Activated B cell treated with CpG ODN at 0.5 μM for 24 hours (primary cell): ENCODE measurements at places on chromosomes 1 and 21. TPM values are rescaled to one million over a fixed set of nuclear protein-coding genes. Genes with fewer than 3 reads are reported as not detected.
A peak's percentile ranks its signal among the peaks of the same experiment; 100 is the strongest.

- DNase-seq = no peak
- peaks cover 34% of the 10 kb centered on the region for H3K36me3 ChIP-seq
- H3K27ac ChIP-seq = peak overlapping the region; percentile 32
- H3K27me3 ChIP-seq = no peaks in the 10 kb centered on the region
These were observed 17.6 kb downstream of the GALNT2 start for GRCh38 chr1:230084408-230085177.

- no peak overlapping the region for H3K4me3 ChIP-seq
- H3K36me3 ChIP-seq = no peaks in the 10 kb centered on the region
- no peak for DNase-seq
- no peaks in the 10 kb centered on the region for H3K27me3 ChIP-seq
- no peaks in the 10 kb centered on the region for H3K4me1 ChIP-seq
- H3K27ac ChIP-seq = no peak overlapping the region
These were observed 181.0 kb downstream of the DISC1 start for GRCh38 chr1:231807541-231807940.

DNA sequence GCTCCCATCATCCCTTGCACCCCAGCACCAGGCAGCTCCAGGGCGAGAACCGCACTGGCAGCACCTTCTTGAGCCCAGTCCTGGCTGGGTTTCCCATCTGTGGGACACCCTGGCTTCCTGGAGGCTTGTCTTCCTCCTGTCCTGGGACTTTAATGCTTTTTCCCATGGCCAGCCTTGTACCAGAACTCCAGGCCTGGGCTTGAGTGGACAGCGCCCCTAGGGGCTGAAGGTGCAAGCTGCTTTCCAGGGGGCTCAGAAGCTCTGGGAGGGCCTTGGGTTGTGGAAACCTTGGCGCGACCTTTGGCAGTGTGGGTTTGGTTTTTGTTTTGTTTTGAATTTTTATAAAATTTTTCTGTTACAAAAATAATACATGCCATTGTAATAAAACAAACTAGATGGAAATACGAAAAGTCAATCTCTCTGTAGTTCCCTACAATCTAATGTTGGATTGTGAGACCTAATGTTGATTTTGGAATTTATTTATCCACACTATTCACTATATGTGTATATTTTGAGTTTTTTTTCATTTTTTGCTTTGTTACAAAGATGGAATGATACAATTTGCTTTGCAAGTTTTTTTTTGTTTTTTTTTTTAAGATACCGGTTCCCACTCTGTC, 33.8 kb upstream of the RPL11 start:
- peak; percentile 32 for DNase-seq
- no peak overlapping the region for H3K4me3 ChIP-seq
- H3K27me3 ChIP-seq = peaks cover 3% of the 10 kb centered on the region
- no peaks in the 10 kb centered on the region for H3K4me1 ChIP-seq
- no peak overlapping the region for H3K27ac ChIP-seq
- H3K36me3 ChIP-seq = no peaks in the 10 kb centered on the region

Gene GPR153
- 0.12 and 0.22 TPM in 2 replicates for total RNA-seq

GRCh38 chr1:2049718-2050431, at the start of gene PRKCZ:
Gene PRKCZ, plus strand, starts transcription at chr1:2050411. Its CDS starts 220 bp downstream, at chr1:2050631.
- peak; percentile 95 for DNase-seq
- peak within 1 kb of the TSS; percentile 81 for H3K4me3 ChIP-seq
- H3K27ac ChIP-seq = peak within 1 kb of the TSS; percentile 68
- H3K4me1 ChIP-seq = peaks cover 31% of the 10 kb centered on the region

- peaks cover 17% of the 10 kb centered on the region for H3K36me3 ChIP-seq
- no peak for DNase-seq
- no peak overlapping the region for H3K4me3 ChIP-seq
- no peak overlapping the region for H3K27ac ChIP-seq
- H3K4me1 ChIP-seq = peaks cover 11% of the 10 kb centered on the region
These were observed 9.0 kb downstream of the CREG1 start for GRCh38 chr1:167544447-167545093.

Gene IVNS1ABP
- 130 and 149 TPM in 2 replicates for total RNA-seq

Gene OXCT2
- 1.2 TPM in 2 replicates for total RNA-seq

GRCh38 chr1:85344256-85344694, 67.8 kb upstream of the BCL10 start:
- peaks cover 2% of the 10 kb centered on the region for H3K36me3 ChIP-seq
- peaks cover 2% of the 10 kb centered on the region for H3K27me3 ChIP-seq
- H3K27ac ChIP-seq = no peak overlapping the region
- H3K4me3 ChIP-seq = no peak overlapping the region

DNA sequence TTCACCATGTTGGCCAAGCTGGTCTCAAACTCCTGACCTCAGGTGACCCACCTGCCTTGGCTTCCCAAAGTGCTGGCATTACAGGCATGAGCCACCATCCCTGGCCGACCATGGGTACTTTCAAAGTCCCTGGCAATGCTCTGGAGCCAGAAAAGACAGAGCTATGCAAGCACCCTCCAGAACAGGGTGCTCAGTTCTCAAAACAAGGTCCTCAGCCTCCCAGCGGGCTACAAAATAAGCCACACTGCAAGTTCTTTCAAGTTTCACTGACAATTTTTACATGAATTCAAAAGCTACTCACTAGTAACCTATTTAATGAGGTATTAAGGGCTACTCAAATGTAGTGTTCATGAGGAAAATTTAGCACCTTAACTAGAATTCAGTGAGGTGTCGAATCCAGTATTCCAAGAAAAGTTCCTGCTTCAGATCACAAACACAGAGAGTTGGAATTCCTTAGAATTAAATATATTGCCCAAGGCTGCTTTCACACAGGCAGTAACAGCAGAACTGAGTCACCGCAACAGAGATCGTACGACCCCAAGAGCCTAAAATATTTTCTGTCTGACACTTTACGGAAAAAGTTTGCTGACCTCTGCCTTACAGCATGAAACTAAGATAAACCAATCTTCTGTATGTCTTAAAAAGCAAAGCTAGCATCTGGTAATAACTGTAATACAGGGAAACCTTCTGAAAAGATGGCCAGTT, 60.7 kb downstream of the HSF2BP start:
- H3K27me3 ChIP-seq = peaks cover 3% of the 10 kb centered on the region
- no peak overlapping the region for H3K27ac ChIP-seq
- no peak overlapping the region for H3K4me3 ChIP-seq
- DNase-seq = no peak
- H3K4me1 ChIP-seq = peaks cover 14% of the 10 kb centered on the region
- H3K36me3 ChIP-seq = no peaks in the 10 kb centered on the region

Gene CHTOP
- total RNA-seq = 140 and 148 TPM in 2 replicates

- no peaks in the 10 kb centered on the region for H3K27me3 ChIP-seq
- H3K27ac ChIP-seq = no peak overlapping the region
- H3K4me1 ChIP-seq = no peaks in the 10 kb centered on the region
- H3K4me3 ChIP-seq = no peak overlapping the region
- H3K36me3 ChIP-seq = peaks cover 1% of the 10 kb centered on the region
- no peak for DNase-seq
These were observed 43.4 kb downstream of the GNPAT start for GRCh38 chr1:231284441-231284840.

Gene LSS
- 76.3 and 99.0 TPM in 2 replicates for total RNA-seq

GRCh38 chr21:45333583-45334121, 46.0 kb upstream of the POFUT2 start:
- H3K27ac ChIP-seq = no peak overlapping the region
- no peaks in the 10 kb centered on the region for H3K4me1 ChIP-seq
- no peak for DNase-seq
- H3K36me3 ChIP-seq = no peaks in the 10 kb centered on the region
- H3K27me3 ChIP-seq = peaks cover 4% of the 10 kb centered on the region

Gene GBP7
- not detected in 2 replicates for total RNA-seq

DNA sequence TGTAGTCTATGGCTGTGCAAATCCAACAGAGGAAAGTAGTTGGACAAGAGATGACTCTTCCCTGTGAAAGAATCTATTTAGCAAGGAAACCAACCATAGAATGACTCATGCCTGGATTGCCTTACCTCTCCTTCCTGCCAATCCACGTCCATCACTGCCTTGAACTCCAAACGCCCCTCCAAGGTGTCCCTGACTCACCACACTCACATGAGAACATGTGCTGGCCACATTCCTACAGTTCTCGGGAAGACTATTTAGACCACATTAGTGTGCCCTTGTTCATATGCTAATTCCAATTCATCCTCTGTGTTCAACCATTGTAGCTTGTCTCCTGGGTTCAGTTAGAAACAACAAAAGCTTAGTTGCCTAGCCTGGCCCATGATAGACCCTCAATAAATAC, 157.3 kb downstream of the SLC30A10 start:
- no peaks in the 10 kb centered on the region for H3K36me3 ChIP-seq
- no peak for DNase-seq
- peaks cover 13% of the 10 kb centered on the region for H3K4me1 ChIP-seq
- no peak overlapping the region for H3K27ac ChIP-seq

Gene HAO2
- total RNA-seq = not detected in 2 replicates

- no peaks in the 10 kb centered on the region for H3K27me3 ChIP-seq
- H3K36me3 ChIP-seq = peaks cover 6% of the 10 kb centered on the region
- H3K4me3 ChIP-seq = no peak overlapping the region
- H3K27ac ChIP-seq = no peak overlapping the region
- DNase-seq = no peak
These were observed 27.5 kb downstream of the ATP1B1 start for GRCh38 chr1:169133801-169134502.

GRCh38 chr1:114691061-114691460, 4.3 kb downstream of the AMPD1 start:
- no peak overlapping the region for H3K27ac ChIP-seq
- no peaks in the 10 kb centered on the region for H3K36me3 ChIP-seq
- no peak overlapping the region for H3K4me3 ChIP-seq
- H3K27me3 ChIP-seq = peaks cover 19% of the 10 kb centered on the region
- no peak for DNase-seq
- no peaks in the 10 kb centered on the region for H3K4me1 ChIP-seq

Gene CDC42
- total RNA-seq = 310 and 324 TPM in 2 replicates

GRCh38 chr1:231808990-231809389, 182.4 kb downstream of the DISC1 start:
- no peaks in the 10 kb centered on the region for H3K27me3 ChIP-seq
- no peaks in the 10 kb centered on the region for H3K4me1 ChIP-seq
- peaks cover 8% of the 10 kb centered on the region for H3K36me3 ChIP-seq
- DNase-seq = no peak
- H3K4me3 ChIP-seq = no peak overlapping the region
- H3K27ac ChIP-seq = no peak overlapping the region

- no peaks in the 10 kb centered on the region for H3K36me3 ChIP-seq
- no peak overlapping the region for H3K27ac ChIP-seq
- H3K4me1 ChIP-seq = no peaks in the 10 kb centered on the region
- H3K27me3 ChIP-seq = peaks cover 15% of the 10 kb centered on the region
- H3K4me3 ChIP-seq = no peak overlapping the region
These were observed 263.8 kb downstream of the KAZN start for GRCh38 chr1:14862114-14862771.

DNA sequence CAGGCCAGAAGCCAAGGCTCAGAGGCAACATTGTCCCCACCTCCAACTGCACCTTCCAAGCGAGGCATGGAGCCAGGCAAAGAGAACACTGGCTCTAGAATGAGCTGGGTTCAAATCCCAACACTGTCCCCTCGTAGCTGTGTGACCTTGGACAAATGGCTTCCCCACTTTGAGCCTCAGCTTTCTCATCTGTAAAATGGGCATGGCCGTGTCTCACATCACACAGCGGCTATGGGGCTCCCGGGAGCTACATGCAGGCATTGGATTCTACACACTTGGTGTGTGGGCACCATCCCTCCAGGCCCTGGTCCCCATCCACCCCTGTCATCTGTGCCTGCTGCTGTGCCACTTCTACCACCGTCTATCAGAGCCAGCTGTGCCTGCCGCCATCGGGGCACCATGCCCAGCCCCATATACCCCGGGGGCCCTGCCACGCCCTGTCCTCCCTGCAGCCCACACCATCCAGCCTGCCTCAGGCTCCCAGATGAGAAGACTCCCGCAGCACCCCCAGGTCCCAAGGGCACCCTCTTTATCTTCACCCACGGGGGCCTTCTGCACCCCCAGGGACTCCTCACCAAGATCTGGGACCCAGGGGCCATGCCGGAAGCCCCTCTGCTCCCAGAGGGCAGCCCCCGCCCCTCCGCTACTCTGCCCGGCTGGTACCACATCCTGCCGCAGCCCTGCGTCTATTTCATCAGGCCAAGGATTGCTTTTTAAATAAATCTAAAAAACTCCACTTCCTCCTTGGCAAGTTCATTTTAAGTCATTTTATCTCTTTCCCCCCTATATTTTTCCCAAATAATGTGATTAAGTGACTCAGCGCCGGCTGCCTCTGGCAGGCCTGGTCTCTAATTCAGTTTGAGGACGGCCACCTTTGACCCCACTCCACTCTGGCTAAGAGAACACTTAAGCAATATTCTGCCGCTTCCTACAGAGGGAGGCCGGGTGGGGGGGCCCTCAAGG, 107.8 kb upstream of the TARDBP start:
- DNase-seq = no peak
- no peaks in the 10 kb centered on the region for H3K36me3 ChIP-seq
- H3K4me3 ChIP-seq = peak overlapping the region; percentile 24
- H3K27ac ChIP-seq = no peak overlapping the region

Gene COL8A2
- 0.24 and 0.64 TPM in 2 replicates for total RNA-seq

GRCh38 chr1:190067592-190067991, 410.1 kb downstream of the BRINP3 start:
- H3K4me3 ChIP-seq = no peak overlapping the region
- no peak for DNase-seq
- H3K27me3 ChIP-seq = no peaks in the 10 kb centered on the region
- no peaks in the 10 kb centered on the region for H3K4me1 ChIP-seq
- H3K27ac ChIP-seq = no peak overlapping the region
- H3K36me3 ChIP-seq = no peaks in the 10 kb centered on the region

GRCh38 chr1:17922833-17923232, 167.7 kb downstream of the ACTL8 start:
- no peak for DNase-seq
- no peaks in the 10 kb centered on the region for H3K36me3 ChIP-seq
- H3K27me3 ChIP-seq = peaks cover 12% of the 10 kb centered on the region
- H3K27ac ChIP-seq = no peak overlapping the region
- no peak overlapping the region for H3K4me3 ChIP-seq

DNA sequence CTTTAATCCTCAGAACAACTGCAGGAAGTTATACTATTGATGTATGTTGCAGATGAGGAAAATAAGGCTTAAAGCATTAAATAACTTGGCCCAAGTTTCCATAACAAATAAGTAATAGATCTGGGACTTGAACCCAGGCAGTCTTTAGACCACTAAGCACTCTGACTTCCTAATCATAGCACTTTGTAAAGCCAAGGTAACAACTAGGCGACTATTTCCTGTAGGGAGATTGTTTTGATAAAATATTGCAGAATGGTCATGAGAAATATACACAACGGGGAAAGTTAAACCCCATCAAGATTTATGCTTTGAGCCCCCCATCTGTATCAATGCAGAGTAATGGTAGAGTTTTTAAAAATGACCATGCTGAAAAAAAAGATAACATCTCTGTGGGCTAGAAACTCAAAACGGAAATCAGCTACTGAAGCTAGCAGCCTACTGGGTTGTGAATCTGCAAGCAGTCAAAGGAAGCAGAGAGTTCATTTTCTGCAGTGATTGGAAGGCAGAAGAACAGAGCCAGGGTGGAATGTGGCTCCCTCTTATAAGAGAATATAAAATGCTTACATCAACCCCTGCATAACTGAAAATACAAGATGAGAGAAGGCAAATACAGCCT, 111.2 kb upstream of the OLIG2 start:
- H3K36me3 ChIP-seq = no peaks in the 10 kb centered on the region
- H3K27me3 ChIP-seq = peaks cover 33% of the 10 kb centered on the region
- H3K4me3 ChIP-seq = no peak overlapping the region
- no peak overlapping the region for H3K27ac ChIP-seq
